Transverse colon (tissue), 4 donors: ENCODE measurements at places on chromosomes 6 and 20. TPM values are rescaled to one million over a fixed set of nuclear protein-coding genes. Genes with fewer than 3 reads are reported as not detected.

GRCh38 chr20:31693987-31694661 lies 28.5 kb downstream of the BCL2L1 start:
- H3K4me3 ChIP-seq, result no peak overlapping the region
- peak overlapping the region; percentile 52 for H3K27ac ChIP-seq
- peaks cover 22% of the 10 kb centered on the region for H3K4me1 ChIP-seq
- no peak for DNase-seq
- no peaks in the 10 kb centered on the region for H3K27me3 ChIP-seq

- no peaks in the 10 kb centered on the region for H3K27me3 ChIP-seq
- DNase-seq, result no peak
- no peaks in the 10 kb centered on the region for H3K36me3 ChIP-seq
- no peak overlapping the region for H3K4me3 ChIP-seq
- H3K27ac ChIP-seq, result no peak overlapping the region
These were observed 107.0 kb downstream of the STXBP5 start for GRCh38 chr6:147311218-147311617.

DNA sequence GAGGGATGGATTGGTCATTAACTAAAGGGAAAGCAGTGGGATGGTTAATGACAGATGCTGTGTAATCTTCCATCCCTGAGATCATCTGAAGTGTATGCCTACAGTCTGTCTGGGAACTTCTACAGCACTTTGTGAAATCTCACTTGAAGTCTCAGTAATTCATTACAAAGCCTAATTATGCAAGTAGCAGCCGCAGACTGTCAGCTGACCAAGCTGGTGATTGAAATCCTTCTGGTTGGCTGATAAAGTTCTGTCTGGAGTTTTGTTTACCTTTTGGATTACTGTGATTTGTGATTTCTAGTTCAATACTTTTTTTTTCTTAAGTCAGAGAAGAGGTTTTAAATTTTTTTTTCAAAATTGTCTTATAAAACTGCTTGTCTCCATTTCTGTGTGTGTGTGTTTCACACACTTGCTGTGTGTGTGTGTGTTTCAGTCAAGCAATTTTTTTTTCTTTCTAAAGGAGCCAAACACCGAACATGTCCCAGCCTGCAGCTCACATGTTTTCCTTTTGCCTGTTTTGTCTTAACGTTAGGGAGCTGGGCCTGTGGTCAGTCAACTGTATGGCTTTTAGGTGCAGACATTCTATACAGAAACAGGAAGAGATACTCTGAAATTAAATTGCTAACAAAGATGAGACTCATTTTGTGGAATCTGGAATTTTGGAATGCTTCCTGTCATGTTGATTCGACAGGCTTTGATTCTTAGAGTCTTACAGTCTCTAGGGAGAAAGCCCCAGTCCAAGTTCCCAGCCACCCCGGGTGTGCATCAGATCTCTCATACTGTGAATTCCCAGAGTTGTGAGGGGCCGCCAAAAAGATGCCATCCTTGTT lies 28.5 kb upstream of the ADGRF4 start:
- H3K27me3 ChIP-seq, result no peaks in the 10 kb centered on the region
- H3K36me3 ChIP-seq, result no peaks in the 10 kb centered on the region
- H3K4me1 ChIP-seq, result no peaks in the 10 kb centered on the region
- no peak overlapping the region for H3K4me3 ChIP-seq
- DNase-seq, result no peak
- no peak overlapping the region for H3K27ac ChIP-seq

DNA sequence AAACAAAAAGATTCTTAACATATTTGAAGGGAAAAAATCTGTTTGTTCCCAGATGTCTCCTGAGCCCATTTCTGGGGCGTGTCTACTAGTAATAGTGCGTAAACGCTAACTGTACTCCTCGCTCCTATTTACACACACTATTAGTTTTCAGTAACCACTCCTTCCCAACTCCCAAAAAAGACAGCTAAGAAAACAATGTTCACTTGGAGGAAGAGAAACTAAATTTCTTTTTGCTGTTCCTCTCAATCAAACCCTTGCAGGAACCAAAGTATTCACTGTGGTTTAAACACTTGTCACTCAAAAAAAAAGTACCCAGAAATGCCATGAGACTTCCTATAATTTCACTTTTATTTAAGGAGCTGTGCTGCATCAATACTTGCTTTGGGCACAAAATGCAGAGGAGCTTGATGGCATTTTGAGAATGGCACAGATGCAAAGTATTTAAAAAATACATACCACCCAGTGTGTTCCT lies 118.2 kb downstream of the BACH2 start:
- H3K27ac ChIP-seq, result no peak overlapping the region
- H3K27me3 ChIP-seq, result no peaks in the 10 kb centered on the region

- H3K27ac ChIP-seq, result no peak overlapping the region
- no peaks in the 10 kb centered on the region for H3K27me3 ChIP-seq
- DNase-seq, result no peak
- H3K36me3 ChIP-seq, result no peaks in the 10 kb centered on the region
These were observed 20.0 kb downstream of the SPAG4 start for GRCh38 chr20:35635652-35636051.

DNA sequence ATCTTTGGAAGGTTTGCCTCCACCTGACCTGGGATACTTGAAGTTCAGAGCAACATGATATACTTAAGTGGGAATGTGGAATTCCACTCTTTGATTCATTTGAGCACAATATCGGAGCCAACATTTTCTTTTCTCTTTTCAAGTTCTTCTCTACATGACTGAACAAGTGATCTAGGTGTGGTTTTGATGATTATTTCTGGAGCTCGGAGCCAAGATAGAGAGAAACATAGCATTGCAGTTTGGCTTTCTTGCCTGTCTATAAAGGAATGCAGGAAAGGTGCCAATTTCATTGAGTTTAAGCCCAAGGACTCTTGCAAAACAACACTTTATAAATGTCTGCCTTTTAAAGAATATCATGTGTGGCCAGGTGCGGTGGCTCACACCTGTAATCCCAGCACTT lies 124.2 kb upstream of the FAM83B start:
- no peaks in the 10 kb centered on the region for H3K4me1 ChIP-seq
- no peak overlapping the region for H3K4me3 ChIP-seq
- DNase-seq, result no peak
- H3K27ac ChIP-seq, result no peak overlapping the region
- no peaks in the 10 kb centered on the region for H3K27me3 ChIP-seq

- DNase-seq, result no peak
- no peak overlapping the region for H3K4me3 ChIP-seq
- H3K36me3 ChIP-seq, result no peaks in the 10 kb centered on the region
- H3K27me3 ChIP-seq, result no peaks in the 10 kb centered on the region
- peaks cover 12% of the 10 kb centered on the region for H3K4me1 ChIP-seq
These were observed 7.7 kb upstream of the HLA-DMA start for GRCh38 chr6:32960563-32960962.

DNA sequence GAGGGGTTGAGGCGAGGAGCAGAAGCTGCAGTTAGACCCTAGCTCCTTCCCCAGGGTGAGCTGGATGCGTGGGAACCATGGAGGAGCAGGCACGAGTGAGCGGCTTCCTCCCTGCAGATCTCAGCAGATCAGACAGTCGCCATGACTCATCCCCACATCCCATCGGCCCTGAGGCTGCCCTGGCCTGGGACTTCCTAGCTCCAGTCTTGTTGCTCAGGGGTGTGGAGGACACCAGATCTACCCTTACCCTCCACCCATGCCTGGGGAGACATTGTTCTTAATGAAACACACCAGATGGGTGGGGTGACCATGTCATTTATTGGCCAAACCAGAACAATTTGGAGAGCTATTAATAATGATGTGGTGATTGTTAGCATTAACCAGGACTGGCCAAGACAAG lies 36.3 kb upstream of the TGM2 start:
- peaks cover 7% of the 10 kb centered on the region for H3K27me3 ChIP-seq
- H3K27ac ChIP-seq, result no peak overlapping the region

RFX6 gene
- 3.8 TPM for total RNA-seq

DDO gene
- total RNA-seq, result not detected

- H3K4me1 ChIP-seq, result peaks cover 7% of the 10 kb centered on the region
- no peaks in the 10 kb centered on the region for H3K27me3 ChIP-seq
- no peak for DNase-seq
- no peak overlapping the region for H3K4me3 ChIP-seq
These were observed 72.5 kb upstream of the SULF2 start for GRCh38 chr20:47857569-47858464.

- H3K36me3 ChIP-seq, result no peaks in the 10 kb centered on the region
- H3K27ac ChIP-seq, result peak overlapping the region; percentile 90
- peaks cover 67% of the 10 kb centered on the region for H3K4me1 ChIP-seq
- H3K4me3 ChIP-seq, result no peak overlapping the region
These were observed 13.7 kb downstream of the NEDD9 start for GRCh38 chr6:11218538-11219399.

MICB gene
- 3.8 TPM for total RNA-seq

DNA sequence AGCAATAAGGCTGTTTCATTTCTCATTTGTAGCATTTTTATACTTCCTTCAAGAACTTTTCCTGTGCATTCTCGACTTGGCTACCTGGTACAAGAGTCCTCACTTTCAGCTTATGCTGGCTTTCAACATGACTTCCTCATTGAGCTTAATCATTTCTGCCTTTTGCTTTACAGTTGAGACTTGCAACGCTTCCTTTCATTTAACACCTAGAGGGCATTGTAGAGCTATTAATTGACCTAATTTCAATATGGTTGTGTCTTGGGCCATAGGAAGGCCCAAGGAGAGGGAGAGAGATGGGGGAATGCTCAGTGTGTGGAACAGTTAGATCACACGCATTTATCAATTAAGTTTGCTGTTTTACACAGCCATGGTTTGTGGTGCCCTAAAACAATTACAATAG lies 37.2 kb downstream of the SLC22A2 start:
- H3K27ac ChIP-seq, result peak overlapping the region; percentile 66
- peaks cover 10% of the 10 kb centered on the region for H3K4me1 ChIP-seq
- H3K27me3 ChIP-seq, result no peaks in the 10 kb centered on the region
- DNase-seq, result no peak
- H3K36me3 ChIP-seq, result no peaks in the 10 kb centered on the region

ECT2L gene
- total RNA-seq, result not detected

- H3K36me3 ChIP-seq, result no peaks in the 10 kb centered on the region
- H3K27ac ChIP-seq, result peak overlapping the region; percentile 38
- DNase-seq, result no peak
- H3K27me3 ChIP-seq, result no peaks in the 10 kb centered on the region
- no peak overlapping the region for H3K4me3 ChIP-seq
- peaks cover 77% of the 10 kb centered on the region for H3K4me1 ChIP-seq
These were observed 7.4 kb downstream of the SENP6 start for GRCh38 chr6:75608956-75609533.

DNA sequence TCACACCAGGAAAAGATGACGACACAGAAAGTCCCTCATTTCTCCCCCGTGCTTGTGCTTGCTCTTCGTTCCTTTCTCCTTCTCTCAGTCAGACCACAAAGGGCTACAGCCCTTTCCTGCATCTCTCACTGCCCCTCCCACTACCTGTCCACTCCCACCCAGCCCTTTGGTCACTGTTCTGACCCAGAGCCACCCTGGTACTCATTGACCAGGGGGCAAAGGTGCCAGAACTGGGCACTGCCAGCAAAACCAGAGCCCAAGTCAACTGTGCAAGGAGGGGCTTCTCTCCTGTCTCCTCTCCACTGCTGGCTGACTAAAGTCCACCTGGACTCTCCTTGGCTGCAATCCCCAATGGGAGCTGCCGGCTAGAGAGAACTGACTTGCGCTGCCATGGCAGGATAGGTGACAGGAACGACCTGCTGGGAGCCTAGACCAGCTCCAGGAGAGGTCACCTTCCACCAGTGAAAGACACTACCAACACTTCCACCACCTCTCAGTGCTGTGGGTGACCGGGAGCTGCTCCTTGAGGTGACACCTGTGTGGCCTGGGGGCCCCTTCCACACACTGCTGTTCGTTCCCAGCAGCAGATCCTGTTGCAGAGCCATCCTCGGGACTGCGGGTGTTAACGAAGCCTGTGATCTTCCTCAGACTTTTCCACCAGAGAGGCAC lies 32.8 kb downstream of the KCNK17 start:
- peaks cover 40% of the 10 kb centered on the region for H3K4me1 ChIP-seq
- peak overlapping the region; percentile 87 for H3K27ac ChIP-seq

AVP gene
- total RNA-seq, result not detected

GRCh38 chr20:62487561-62488354 lies 12.0 kb upstream of the GATA5 start:
- no peak for DNase-seq
- no peaks in the 10 kb centered on the region for H3K4me1 ChIP-seq
- H3K27ac ChIP-seq, result no peak overlapping the region
- no peaks in the 10 kb centered on the region for H3K36me3 ChIP-seq
- H3K4me3 ChIP-seq, result no peak overlapping the region

- no peaks in the 10 kb centered on the region for H3K27me3 ChIP-seq
- H3K4me1 ChIP-seq, result peaks cover 29% of the 10 kb centered on the region
- DNase-seq, result peak; percentile 52
- no peaks in the 10 kb centered on the region for H3K36me3 ChIP-seq
- H3K4me3 ChIP-seq, result peak overlapping the region; percentile 70
These were observed 68.1 kb downstream of the HFE start for GRCh38 chr6:26155061-26155930.

DNA sequence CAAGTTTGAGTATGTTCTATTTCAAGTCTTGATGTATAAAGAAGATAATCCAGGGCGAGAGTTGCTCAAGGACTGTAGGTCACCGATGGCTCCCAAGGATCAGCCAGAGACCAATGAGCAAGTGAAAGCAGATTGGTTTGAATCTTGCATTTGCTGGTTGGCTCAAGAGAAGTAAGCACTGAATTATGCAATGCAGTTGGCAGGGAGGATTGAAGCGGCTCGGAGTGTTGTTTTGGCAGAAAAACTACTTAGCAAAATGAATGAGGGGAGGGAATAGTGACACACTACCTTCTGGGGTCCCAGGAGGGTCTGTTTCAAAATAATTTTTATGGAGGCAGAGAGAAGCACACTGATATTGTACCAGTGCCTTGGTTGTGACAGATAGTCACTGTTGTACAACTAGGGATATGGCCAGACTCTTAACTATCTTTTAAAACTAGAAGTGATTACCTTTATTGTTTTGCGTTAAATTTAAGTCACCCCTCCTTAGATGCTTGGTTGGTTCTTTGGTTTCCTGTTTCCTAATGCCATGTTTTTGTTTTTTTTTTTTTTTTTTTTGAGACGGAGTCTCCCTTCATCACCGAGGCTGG lies 15.7 kb downstream of the SASH1 start:
- no peaks in the 10 kb centered on the region for H3K27me3 ChIP-seq
- H3K4me1 ChIP-seq, result no peaks in the 10 kb centered on the region
- H3K27ac ChIP-seq, result no peak overlapping the region
- DNase-seq, result no peak
- no peaks in the 10 kb centered on the region for H3K36me3 ChIP-seq
- H3K4me3 ChIP-seq, result no peak overlapping the region

RIOK1 gene
- total RNA-seq, result 17.9 TPM

DNA sequence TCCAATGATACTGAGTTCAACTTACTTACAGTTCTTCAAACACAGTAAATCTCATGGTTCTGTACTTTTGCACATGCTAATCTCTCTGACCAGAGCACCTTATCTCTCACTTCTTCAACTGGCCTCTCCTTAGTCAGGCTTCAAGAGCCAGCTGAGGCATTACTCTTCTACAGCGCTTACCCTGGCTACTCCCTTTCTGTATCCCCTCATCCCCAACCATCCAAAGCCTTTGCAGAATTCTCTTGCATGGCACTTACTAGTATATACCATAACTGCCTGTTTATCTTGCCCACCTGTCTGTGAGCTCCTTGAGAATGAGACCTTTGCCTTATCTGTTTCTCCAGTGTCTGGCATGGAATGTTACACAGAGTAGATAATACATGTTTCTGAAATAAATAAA lies 49.2 kb downstream of the SESN1 start:
- peaks cover 8% of the 10 kb centered on the region for H3K4me1 ChIP-seq
- no peak overlapping the region for H3K4me3 ChIP-seq
- no peak for DNase-seq
- H3K36me3 ChIP-seq, result no peaks in the 10 kb centered on the region
- H3K27ac ChIP-seq, result no peak overlapping the region
- no peaks in the 10 kb centered on the region for H3K27me3 ChIP-seq

HUS1B gene
- not detected for total RNA-seq

- H3K4me3 ChIP-seq, result no peak overlapping the region
- H3K27ac ChIP-seq, result no peak overlapping the region
- no peaks in the 10 kb centered on the region for H3K4me1 ChIP-seq
- H3K27me3 ChIP-seq, result no peaks in the 10 kb centered on the region
- no peak for DNase-seq
These were observed 199.2 kb upstream of the NT5E start for GRCh38 chr6:85250586-85251220.
